ENCODE measurements at places on chromosomes 7 and 10. TPM values are rescaled to one million over a fixed set of nuclear protein-coding genes. Genes with fewer than 3 reads are reported as not detected.

GRCh38 chr7:105452085-105452484 is 63.4 kb upstream of the SRPK2 start:
- no peak overlapping the region for H3K27ac ChIP-seq
- H3K4me1 ChIP-seq: no peaks in the 10 kb centered on the region
- H3K27me3 ChIP-seq: no peaks in the 10 kb centered on the region
- no peak overlapping the region for H3K4me3 ChIP-seq
- peaks cover 10% of the 10 kb centered on the region for H3K36me3 ChIP-seq

DNA sequence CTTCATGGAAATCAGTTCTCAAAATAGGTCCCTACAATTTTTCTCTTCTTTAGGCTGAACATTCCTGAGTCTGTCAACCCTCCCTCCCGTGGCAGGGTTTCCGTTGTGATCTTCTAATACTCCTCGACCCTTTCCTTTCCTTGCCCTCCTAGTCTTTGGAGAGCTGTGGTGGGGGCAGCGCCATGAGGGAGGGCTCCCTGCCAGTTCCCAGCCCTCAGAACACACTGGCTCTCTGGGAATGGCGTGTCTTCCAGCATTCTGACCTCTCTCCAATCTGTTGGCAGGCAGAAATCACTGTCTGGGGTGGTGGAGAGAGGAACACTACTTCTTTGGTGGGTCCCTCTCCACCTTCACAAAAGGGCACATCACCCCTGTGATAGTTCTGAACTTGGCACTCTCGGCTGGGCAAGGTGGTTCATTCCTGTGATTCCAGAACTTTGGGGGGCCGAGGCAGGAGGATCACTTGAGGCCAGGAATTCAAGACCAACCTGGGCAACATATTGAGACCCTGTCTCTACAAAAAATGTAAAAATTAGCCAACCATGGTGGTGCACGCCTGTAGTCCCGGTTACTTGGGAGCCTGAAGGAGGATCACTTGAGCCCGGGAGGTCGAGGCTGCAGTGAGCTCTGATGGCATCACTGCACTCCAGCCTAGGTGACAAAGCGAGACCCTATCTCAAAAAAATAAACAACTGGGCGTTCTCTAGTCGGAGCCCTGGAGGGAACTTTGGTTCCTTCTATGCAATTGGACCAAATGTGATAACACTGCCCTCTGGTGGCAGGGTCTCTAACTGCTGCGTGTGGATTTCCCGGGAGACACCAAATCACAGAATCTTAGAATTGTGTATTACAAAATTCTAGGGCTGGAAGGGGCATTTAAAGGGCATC is 13.1 kb upstream of the ARPC1A start:
- H3K4me3 ChIP-seq: no peak overlapping the region
- H3K36me3 ChIP-seq: peaks cover 8% of the 10 kb centered on the region
- no peaks in the 10 kb centered on the region for H3K27me3 ChIP-seq
- no peaks in the 10 kb centered on the region for H3K4me1 ChIP-seq

DNA sequence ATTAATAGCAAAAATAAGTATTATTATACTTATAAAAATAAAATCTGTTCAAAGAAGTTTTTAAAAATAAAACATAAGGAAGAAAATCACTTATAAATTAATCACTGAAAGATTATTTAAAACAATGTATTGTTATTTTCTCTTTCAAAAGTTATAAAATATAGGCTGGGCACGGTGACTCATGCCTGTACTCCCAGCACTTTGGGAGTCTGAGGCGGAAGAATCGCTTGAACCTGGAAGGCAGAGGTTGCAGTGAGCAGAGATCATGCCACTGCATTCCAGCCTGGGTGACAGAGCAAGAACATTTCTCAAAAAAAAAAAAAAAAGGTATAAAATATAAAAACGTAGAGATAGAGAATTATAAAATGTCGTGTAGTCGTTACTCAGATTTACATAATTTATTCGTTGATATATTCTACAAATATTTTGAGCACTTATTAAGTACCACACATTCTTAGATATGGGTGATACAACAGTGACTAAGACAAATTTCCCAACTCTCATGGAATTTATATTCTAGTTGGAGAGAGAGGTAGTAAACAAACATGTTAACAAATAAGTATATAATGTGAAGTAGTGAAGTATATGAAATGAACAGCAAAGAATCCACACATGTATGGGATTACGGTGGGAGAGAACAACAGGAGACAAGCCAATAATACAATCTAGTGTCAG is 1030.0 kb downstream of the SORCS1 start:
- no peaks in the 10 kb centered on the region for H3K27me3 ChIP-seq
- H3K36me3 ChIP-seq: no peaks in the 10 kb centered on the region
- no peak overlapping the region for H3K4me3 ChIP-seq

DNA sequence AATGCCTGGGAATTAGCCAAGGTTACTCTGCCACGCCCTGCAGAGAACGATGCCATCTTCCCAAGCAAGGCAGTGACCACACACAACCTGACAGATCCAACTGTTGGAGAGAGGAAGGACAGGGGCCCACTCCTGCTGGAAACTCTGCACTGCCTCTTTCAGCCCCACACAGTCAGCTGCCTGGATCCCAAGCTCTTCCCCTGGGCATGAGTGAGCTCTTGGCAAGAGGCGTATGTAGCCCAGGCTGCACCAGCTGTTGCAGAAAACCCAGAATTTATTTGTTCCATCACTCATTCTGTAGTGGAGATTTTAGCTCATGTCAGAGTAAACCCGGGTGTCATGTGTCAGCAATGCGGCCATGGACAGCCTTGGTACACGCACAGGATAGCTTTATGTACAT is 135.1 kb upstream of the TRIM24 start:
- H3K27ac ChIP-seq: no peak overlapping the region
- no peak overlapping the region for H3K4me3 ChIP-seq
- no peak for DNase-seq
- H3K4me1 ChIP-seq: no peaks in the 10 kb centered on the region
- peaks cover 17% of the 10 kb centered on the region for H3K36me3 ChIP-seq
- no peaks in the 10 kb centered on the region for H3K27me3 ChIP-seq

DNA sequence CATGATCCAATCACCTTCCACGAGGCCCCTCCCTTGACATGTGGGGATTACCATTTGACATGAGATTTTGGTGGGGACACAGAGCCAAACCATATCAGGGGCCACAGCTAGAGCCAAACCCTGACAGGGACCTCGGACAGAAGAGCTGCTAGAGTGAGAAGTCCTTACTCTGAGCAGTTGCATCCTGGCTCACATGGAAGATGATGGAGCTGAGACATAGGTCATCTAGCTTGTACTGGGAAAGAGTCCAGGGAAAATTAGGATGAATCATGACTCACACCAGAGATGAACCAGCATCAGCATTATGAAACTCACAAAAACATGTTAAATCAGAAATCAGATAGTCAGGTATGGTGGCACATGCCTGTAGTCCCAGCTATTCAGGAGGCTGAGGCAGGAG is 12.8 kb upstream of the FMC1 start:
- H3K4me3 ChIP-seq: no peak overlapping the region
- no peaks in the 10 kb centered on the region for H3K4me1 ChIP-seq
- H3K27ac ChIP-seq: no peak overlapping the region
- H3K36me3 ChIP-seq: no peaks in the 10 kb centered on the region
- no peaks in the 10 kb centered on the region for H3K27me3 ChIP-seq

- no peaks in the 10 kb centered on the region for H3K27me3 ChIP-seq
- no peak overlapping the region for H3K27ac ChIP-seq
- H3K36me3 ChIP-seq: peaks cover 17% of the 10 kb centered on the region
These were observed 451.9 kb downstream of the DPP6 start for GRCh38 chr7:154503962-154504550.

DNA sequence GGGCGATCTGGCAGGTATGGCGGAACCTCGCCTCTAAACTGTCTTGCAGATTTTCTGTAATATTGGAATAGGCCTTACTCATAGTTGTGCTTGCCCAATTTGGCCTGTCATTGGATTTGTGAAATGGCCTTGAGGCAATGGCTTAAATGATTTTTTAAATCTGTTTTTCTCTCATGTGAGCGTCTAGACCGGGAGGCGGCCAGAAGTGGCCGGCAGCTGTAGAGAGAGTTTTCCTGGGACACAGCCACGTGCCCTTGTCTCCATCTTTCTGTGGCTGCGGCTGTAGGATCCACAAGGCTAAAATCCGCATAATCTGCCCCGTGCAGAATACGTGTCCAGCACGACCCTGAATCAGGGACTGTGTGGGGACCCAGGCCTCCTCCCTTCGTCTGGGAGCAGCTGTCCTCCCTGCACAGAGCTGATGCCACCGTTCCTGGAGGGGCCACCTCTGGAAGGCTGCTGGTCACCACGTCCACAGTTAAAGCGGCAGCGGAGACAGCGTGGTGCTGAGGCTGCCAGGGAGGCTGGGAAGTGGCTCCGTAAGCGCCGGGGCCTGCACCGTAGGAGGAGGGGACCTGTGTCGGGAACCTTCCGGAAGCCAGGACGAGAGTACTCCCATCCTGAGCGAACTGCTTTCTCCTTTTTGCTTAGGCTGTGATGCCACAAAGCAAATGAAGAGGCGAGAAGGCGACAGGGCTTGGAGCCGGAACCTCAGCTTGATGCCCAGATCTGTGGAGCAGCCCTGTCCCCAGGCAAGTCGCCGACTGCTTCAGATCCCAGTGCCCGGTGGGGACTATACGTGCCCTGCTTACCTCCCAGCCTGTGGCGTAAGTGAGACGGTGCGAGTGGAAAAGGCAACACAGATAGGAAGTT is 99.8 kb downstream of the DYNC2I1 start:
- H3K27ac ChIP-seq: no peak overlapping the region
- DNase-seq: no peak
- no peak overlapping the region for H3K4me3 ChIP-seq
- peaks cover under 1% of the 10 kb centered on the region for H3K36me3 ChIP-seq
- no peaks in the 10 kb centered on the region for H3K27me3 ChIP-seq

DNA sequence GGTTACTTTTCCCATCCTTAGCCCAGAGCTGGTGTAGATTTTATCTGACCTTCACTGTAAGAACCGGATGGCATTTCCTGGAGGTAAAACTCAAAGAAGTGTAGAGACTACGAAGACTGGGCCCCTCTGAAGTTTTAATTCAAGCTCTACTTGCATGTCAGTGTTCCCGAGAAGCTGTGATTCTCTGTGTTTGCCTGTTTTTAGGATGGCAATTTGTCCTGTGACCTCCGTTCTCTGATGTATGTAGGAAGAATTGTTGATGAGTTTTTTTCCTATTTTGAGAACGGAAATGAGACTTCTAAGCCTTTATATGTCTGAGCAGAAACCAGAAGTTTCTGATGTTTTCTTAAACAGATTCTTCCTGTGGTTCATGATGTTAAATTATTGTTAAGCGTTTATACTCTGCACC is 94.1 kb downstream of the CDCA7L start:
- no peaks in the 10 kb centered on the region for H3K36me3 ChIP-seq
- no peak overlapping the region for H3K27ac ChIP-seq
- DNase-seq: no peak
- no peaks in the 10 kb centered on the region for H3K27me3 ChIP-seq
- H3K4me1 ChIP-seq: no peaks in the 10 kb centered on the region

DNA sequence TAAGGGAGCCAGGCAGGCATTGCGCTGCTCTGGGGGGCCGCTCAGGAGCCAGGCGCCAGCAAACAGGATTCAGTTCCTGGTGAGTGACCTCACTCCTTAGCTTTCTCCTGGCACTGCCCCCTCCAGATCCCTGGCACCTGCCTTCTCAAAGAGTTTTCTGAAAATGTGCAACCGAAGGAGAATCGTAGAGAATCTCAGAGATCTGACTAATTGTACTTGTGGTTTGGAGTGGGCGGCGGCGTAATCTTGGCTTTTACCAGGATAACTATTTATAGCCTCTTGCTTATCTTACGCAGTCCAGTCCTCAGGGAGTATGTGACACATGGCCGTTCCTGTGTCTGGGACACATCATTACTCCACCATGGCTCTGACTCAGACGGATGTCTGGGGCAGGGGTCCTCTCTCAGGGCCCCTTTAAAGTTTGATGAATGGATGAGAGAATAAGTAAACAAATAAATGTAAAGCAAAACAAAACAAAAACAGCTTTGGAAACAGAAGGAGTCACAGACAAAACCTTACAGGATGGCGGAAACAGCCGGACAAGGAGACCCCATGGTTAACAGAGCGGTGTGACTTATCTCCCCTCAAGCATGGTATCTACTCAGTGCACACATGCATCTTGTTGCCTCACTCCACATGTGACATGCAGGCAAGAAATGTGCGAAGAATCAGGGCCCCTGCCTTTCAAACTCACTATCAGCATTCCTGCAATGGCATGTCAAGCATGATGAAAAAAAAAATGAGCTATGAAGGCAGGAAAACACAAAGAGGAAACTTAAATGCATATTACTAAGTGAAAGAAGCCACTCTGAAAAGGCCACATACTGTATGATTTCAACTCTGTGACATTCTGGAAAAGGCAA is 99.7 kb downstream of the TNS3 start:
- H3K4me3 ChIP-seq: no peak overlapping the region
- DNase-seq: no peak
- H3K27me3 ChIP-seq: peaks cover 32% of the 10 kb centered on the region
- no peak overlapping the region for H3K27ac ChIP-seq
- H3K4me1 ChIP-seq: peaks cover 8% of the 10 kb centered on the region

DNA sequence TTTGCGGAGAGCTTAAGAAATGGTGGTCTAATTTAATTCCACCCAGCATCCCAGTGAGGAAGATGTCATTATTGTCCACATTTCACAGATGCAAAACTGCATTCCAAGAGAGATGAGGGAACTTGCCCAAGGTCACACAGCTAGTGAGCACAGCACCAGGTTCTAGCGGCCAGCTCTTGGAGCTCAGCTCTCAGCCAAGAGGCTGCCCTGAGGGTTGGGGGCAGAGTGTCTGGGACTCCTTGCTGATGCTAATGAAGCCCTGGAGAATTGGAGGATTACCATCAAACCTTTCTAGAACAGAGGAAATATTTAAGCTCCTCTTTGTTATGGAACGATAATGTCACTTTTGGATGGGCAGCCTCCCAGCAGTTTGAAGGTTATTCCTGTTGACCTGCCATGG is 48.0 kb downstream of the PLPP4 start:
- peaks cover 6% of the 10 kb centered on the region for H3K4me1 ChIP-seq
- DNase-seq: peak; percentile 42
- H3K27me3 ChIP-seq: no peaks in the 10 kb centered on the region
- no peak overlapping the region for H3K27ac ChIP-seq
- H3K4me3 ChIP-seq: no peak overlapping the region

- peak; percentile 10 for DNase-seq
These were observed 101.2 kb downstream of the GRID1 start for GRCh38 chr10:86265236-86265894.

DNA sequence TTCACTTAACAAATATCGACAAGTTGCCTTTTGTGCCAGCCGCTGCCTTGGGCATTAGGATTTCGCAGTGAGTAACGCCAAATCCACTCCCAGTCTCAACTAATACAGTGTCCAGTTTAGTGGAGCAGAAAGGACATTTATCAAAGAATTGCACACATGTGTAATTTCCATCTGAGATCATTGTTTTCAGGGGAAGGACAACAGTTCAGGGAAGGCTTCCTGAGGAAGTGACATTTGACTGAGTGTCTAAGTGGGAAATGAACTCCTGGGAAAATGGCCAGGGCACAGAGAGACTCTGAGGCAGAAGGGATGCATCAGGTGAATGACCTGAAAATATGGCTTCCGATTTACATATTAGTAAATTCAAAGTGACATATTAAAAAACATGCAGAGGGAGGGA is 89.4 kb downstream of the ITGA8 start:
- H3K36me3 ChIP-seq: no peaks in the 10 kb centered on the region
- DNase-seq: no peak
- no peak overlapping the region for H3K4me3 ChIP-seq
- no peak overlapping the region for H3K27ac ChIP-seq
- no peaks in the 10 kb centered on the region for H3K27me3 ChIP-seq
- no peaks in the 10 kb centered on the region for H3K4me1 ChIP-seq

SH2B2 gene
- 9.4 TPM for total RNA-seq

JAKMIP3 gene
- 0.50 TPM for total RNA-seq
